ENCODE measurements at places on chromosomes 3 and 15.

DNA sequence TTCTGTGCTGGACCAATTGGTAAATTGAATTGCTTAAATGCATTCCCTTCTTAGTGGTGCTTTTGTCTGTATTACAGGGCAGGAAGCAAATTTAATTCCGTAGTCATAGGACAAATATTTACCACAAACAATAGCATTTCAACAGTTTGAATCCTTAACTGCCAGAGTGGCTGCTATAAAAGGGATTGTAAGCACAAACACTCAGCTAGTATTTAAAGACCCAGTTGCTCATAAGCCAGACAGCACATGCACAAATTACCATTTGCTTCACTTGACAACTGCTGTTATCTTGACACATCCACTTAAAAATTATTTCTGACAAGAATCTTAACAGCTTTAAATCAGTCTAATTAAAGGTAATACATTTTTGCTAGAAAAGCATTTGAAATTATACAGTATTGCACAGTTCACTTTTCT lies 490.2 kb upstream of the ADAMTS9 start:
- no peak for DNase-seq

- DNase-seq, result no peak
Measured at GRCh38 chr3:10932596-10932995, 60.0 kb upstream of the SLC6A1 start.

GRCh38 chr15:33131552-33132232 lies 62.8 kb downstream of the FMN1 start:
- DNase-seq, result no peak

DNA sequence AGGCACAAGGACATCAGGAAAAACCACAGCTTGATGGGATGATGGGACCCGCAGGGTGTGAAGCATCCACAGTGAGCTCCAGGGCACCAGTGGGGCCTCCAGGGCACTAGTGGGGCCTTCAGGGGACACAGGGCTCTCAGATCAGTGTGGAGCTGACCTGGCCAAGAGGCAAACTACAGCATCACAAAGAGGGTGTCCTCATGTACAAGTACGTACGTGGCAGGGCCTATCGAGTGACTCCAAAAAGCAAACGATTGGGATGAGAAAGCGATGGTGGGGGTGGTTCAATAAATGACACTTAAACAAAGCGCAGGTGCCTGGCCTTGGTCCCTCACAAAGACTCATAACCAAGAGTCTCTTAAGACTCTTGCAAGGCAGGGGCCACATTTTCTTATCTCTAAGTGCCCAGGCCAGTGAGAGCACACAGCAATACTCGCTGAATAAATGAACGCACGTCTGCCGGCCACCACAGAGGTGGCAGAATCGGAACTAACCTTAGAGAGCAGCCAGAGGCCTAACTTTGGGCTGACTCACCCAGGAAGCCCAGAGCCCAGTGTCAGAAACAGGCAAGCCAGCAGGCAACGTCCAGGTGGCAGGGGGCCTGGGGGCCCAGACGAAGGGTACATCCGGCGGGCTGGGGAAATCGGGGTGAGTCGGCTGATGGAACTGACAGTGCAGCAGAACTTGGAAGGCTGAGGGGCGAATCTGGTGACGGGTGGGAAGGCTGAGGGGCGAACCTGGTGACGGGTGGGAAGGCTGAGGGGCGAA lies 8.7 kb downstream of the PCSK6 start:
- DNase-seq, result no peak

All from activated CD4-positive, alpha-beta T cell treated with anti-CD3 and anti-CD28 coated beads, Interleukin-2, Interleukin-6, amounts not matched to agents 100 ng/mL and 50 ng/mL, durations not matched to agents 16 hours and 8 hours (primary cell).